NCI-H1092 treated with DMSO at 0.1 percent for 48 hours (cell line): ENCODE measurements at places on chromosomes 16 and 17.

DNA sequence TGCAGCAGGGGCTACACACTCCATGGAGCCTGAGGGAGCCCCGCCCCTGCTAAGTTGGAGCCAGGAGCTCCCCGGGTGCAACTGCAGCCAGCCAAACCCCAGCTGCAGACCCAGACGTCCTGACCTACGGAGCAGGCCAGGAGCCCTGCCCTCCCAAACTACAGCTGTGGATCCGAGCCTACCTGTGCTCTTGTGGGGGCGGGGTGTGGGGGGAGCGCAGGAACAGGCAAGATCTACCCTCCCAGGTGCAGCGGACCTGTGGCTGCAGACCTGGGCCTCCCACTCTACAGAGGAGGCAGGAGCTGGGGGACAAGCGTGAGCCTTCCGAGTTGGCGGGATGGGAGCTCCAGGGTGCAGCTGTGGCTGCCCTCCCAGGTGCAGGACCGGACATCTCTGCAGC lies 29.7 kb upstream of the MYLK3 start:
- no peak for DNase-seq

- no peak for DNase-seq
Observed at GRCh38 chr16:56357241-56357764, 68.0 kb downstream of the AMFR start.

GRCh38 chr16:19463468-19464315 lies 46.0 kb downstream of the TMC5 start:
- peak; percentile 62 for DNase-seq

DNA sequence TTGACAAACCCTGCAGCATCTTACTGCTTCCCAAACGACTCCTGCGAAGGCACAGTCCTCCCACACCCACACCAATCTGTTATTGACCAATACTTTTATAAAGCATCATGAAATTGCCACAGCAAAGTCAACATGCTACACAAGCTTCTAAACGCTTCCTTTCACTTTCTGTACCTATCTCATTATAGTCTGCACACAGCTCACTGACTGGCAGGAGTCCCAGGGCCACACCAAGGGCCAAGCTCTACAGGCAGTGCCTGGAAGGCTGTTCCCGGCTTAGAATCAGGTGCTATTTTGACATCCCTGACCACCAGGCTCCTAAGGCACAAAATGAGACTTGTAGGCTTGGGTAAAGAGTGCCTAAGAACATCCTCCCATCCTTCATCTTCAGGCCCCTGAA lies 39.5 kb downstream of the USP7 start:
- no peak for DNase-seq

DNA sequence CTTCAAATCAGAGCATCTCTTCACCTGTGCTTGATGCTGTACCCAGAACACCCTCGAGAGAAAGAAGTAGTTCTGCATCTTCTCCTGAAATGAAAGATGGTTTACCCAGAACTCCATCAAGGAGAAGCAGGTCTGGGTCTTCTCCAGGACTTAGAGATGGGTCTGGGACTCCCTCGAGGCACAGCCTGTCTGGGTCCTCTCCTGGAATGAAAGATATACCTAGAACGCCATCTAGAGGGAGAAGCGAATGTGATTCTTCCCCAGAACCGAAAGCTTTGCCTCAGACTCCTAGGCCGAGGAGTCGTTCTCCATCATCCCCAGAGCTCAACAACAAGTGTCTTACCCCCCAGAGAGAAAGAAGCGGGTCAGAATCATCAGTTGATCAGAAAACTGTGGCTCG lies 12.3 kb downstream of the SRRM2 start:
- DNase-seq = no peak

DNA sequence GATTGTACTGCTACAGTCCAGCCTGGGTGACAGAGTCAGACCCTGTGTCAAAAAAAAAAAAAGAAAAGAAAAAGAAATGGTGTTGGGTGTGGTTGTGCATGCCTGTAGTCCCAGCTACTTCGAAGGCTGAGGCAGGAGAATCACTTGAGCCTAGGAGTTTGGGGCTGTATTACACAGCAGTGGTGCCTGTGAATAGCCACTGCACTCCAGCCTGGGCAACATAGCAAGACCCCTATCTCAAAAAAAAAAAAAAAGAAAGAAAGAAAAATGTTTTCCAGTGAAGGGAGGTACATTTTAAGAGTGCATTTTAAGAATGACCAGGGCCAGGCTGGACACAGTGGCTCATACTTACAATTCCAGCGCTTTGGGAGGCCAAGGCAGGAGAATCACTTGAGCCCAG lies 6.3 kb downstream of the ARL2BP start:
- no peak for DNase-seq

DNA sequence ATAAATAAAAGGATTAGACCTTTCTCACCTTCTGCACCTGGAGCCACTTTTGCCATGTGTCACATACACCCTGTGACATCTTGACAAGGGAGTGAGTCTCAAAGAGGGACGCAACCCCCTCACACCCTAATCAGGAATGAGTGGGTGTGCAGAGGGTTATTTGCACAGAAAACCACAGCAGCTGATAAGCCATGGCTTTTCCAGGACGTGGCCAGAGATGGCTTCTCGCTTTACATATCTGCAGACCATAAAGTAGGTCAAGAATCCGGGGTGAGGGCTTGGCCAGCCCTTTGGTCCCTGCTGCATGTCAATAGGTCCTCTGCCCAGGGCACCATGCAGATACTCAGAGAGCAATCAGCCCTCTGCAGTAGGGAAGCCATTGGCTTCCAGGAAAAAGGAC lies 2.4 kb upstream of the CD300LF start:
- no peak for DNase-seq

DNA sequence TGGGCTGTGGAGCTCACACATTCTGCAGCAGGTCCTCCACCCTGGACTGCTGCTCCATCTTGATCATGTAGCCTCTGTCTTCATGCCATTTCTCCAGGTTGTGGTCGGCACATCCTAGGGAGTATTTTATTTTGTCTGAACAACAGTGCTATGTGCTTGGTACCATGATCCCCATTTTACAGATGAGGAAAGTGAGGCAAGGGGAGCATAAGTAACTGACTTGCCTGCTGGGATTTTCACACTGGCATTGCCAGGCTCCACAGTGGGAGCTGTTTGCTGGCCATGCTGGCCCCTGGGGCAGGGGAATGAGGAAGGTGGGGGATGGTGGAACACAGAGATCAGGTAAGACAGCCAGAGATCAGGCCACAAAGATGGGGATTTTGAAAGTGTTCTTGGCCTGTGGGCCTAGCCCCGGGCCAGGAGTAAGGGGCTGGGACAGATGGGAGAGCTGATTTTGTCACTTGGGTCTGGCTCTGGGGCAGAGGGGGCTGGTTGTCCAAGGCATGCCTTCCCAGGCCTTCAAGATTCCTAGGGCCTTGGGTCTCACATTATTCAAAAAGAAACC lies 9.3 kb upstream of the ZNF500 start:
- DNase-seq = no peak

GRCh38 chr17:9205520-9206409 lies 184.5 kb downstream of the NTN1 start:
- no peak for DNase-seq

DNA sequence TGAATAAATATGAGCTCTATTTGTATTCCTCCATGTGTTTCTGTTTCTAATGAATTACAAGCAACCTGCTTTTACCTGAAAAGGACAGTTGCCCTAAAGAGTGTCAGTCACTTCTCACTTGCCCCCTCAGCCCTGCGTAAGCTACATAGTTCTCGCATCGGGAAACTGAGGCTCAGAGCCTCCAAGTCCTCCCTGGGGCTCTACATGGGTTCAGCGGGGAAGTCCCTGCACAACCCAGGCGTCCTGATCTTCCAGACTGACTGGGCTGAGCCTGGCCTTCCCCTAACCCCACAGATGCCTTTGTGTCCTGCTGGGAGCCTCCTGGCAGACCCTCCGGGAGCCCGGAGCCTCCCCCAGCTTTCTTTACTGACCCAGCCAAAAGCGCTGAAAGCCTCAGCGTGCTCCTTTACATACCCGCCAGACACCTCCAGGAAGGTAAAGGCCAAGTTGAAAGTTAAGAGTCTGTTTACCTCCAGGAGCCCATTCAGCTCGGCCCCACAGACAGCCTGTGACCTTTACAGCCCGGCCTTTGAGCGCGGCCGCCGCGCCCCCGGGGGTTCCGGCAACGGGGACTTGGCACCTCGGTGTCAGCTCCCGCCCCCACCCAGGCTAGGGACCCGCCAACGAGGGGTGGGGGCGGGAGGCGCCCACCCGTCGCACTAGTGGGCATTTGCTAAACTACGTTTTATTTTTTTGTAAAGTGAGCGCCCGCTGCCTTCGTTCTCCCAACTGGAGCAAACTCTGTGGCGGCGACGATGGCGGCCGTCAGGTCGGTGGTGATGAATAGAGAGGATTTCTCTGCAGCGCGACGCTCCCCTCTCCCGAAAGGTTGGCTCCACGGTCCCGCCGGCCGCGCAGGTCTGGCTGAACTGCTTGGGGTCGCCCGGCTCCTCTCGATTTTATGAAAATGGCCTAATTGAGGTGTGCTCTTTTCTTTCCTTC lies 4.4 kb upstream of the HOXB13 start:
- no peak for DNase-seq

DNA sequence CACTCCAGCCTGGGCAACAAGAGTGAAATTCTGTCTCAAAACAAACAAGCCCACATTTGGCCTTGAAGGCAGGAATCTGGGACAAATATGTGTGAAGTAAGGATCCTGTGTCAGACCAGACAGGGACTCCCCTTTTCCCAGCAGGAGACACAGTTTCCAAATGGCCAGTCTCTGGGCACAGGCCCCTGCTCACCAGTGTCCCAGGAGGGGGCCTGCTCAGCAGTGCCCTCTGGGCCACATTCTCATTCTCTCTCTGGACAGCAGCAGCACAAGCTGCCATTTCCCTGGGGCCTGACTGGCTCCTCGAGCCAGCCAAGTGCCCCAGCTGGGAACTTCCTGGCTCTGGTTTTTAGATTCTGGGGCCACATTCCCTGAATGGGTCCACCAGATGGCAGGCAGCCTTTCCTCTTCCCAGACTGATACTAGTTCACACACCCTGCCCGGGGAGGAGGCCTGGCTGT lies 11.7 kb upstream of the MNT start:
- no peak for DNase-seq

DNA sequence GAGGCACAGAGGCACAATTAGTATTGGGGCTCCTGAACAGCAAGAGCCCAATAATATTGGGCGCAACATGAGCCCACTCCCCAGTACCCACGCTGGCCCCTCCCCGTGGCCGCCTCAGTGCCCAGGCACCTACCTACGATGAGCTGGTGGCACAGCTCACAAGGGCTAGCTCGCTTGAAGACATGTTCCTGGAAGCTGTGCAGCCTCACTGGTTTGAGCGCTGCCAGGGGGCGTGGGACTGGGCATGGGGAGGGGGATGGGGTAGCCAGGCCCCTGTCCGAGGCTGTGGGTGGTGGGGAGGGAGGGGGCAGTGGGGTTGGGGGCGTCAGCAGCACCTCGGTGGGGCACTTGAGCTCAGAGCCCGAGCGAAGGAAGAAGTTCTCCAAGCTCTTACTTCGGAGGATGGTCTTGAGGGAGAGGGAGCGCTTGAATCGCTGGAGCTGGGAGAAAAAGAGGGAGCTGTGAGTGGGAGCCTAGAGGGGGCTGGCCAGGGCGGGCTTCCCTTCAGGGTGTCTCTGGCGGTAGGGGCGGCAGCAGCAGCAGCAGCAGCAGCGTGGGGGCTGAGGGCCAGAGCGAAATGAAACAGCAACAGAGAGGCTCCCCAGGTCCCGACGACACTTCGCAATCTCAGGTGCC lies 7.9 kb downstream of the STAC2 start:
- no peak for DNase-seq

- DNase-seq = peak; percentile 21
Observed at GRCh38 chr16:4613636-4614570, 785 bp downstream of the UBALD1 start.

DNA sequence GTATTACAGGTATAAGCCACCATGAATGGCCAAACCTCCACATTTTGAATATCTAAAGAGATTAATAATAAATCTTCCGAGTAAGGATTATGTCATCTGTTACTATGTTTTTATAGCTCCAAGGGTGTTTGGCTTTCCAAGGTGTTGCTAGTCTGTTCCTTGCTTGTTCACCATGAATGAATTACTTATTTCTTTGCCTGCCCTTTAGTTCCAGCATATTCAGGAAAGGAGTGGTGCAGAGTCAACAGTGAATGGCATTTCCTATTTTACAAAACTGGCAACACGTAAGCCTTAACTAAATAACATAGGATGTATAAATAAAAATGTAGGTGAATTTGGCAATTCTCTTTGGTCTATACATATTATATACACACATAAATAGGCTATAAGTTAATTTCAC lies 70.3 kb downstream of the MYO1D start:
- DNase-seq = no peak

DNA sequence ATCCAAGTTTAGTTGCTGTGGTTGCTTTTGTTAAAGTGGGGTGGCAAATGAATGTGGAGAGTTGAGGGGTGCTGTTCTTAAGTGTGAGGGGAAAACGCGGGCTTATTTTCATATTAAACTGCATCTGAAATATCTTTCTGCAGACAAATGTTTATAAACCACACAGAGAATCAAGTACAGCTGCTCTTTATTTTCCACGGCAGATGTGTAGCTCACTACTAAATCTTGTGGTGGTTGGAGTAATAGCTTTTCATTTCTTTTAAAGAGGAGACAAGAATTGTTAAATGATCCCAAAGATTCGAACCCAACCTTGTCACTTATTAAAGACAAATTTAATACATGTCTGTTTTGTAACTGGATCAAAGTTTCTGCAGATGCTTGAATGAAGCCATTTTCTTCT lies 2.1 kb downstream of the CLTC start:
- no peak for DNase-seq

DNA sequence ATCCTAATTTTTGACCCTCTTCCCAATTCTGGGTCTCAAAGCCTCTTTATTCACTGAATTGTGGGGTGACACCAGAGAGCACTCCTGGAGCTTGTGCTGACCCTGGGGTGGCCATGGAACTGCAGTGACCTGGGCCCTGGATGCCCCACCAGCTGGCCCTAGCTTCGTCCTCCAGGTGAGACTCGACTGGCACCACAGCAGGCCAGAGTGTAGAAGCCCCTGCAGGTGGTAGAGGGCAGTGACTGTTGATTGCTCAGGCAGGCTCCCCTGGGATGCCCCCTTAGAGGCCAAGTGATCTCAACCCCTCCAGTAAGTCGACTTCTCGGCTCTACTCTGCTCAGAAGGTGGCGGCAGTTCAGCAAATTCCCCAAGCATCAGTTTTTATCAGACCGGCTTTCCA lies 6.4 kb downstream of the FA2H start:
- no peak for DNase-seq

GRCh38 chr17:1005361-1005946 lies 8.5 kb downstream of the TIMM22 start:
- peak; percentile 70 for DNase-seq
